Astrocyte of the cerebellum (primary cell): ENCODE measurements at places on chromosomes 12 and 14.

GRCh38 chr14:22476005-22476751, 112.8 kb downstream of the DAD1 start:
- DNase-seq: no peak

GRCh38 chr12:2337031-2338010, 284.5 kb downstream of the CACNA1C start:
- no peak for DNase-seq

GRCh38 chr12:102708108-102708507, 208.9 kb downstream of the PAH start:
- no peak for DNase-seq

DNA sequence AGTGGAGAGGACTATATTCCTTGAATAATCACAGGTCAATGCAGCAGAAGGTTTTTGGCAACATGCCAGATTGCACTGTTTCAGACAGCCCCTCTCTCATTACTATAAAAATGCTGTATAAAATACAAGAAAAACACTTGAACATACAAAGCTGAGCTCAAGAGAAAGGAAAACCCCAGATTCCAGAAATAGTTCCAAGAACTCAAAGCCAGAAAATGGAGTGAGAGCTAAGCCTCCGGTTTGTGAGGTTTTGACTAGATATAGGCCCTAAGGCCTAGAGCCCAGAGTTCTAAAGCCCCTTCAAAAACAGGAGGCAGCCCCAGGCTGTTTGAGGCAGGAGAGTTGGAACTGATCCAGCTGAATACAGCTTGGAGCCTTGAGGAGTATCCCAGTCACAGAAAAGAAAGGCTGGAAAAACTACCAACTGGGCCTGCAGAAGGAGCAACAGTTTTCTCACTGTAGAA, 29.4 kb upstream of the ACTN1 start:
- peak; percentile 42 for DNase-seq

DNA sequence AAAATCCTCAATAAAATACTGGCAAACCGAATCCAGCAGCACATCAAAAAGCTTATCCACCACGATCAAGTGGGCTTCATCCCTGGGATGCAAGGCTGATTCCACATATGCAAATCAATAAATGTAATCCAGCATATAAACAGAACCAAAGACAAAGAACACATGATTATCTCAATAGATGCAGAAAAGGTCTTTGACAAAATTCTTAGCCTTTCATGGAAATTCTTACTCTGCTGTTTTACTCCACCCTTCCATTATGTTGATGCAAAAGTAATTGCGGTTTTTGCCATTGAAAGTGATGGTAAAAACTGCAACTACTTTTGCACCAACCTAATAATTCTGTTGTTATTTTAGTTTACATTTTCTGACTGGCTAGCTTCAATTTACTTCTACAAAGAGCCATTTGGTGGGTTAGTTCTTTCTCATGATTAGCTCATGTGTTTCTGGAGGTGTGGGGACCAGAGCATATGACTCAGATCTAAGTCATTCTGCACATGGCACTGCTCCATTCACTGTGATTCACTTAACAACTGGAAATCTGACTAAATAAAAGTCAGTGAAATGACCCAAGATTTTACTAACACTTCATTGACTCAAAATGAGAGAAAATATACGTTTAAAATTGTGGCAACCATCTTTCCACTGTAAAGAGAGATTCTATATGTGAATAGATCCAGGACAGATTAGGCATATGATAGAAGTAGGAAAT, 99.9 kb downstream of the TMTC3 start:
- peak; percentile 97 for DNase-seq

DNA sequence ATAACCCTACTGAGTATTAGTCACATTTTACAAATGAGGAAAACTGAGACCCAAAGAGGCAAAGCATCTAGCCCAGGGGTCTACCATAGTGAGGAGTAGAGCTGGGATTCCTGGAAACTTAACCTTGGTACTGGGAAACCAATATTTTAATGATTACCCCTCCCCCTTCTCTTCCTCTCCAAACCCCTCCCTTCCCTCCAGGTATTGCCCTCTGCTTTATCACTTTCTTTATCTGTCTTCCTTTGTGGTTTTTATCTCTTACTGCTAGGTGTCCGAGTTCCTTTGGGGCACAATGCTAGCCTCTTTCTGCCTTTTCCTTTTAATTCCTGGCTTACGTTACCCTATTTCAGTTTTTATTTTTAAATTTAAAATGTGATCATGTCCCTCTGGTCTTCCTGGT, 2.8 kb downstream of the GABARAPL1 start:
- DNase-seq: no peak

GRCh38 chr12:87136330-87136976, 880.3 kb upstream of the MGAT4C start:
- DNase-seq: no peak

DNA sequence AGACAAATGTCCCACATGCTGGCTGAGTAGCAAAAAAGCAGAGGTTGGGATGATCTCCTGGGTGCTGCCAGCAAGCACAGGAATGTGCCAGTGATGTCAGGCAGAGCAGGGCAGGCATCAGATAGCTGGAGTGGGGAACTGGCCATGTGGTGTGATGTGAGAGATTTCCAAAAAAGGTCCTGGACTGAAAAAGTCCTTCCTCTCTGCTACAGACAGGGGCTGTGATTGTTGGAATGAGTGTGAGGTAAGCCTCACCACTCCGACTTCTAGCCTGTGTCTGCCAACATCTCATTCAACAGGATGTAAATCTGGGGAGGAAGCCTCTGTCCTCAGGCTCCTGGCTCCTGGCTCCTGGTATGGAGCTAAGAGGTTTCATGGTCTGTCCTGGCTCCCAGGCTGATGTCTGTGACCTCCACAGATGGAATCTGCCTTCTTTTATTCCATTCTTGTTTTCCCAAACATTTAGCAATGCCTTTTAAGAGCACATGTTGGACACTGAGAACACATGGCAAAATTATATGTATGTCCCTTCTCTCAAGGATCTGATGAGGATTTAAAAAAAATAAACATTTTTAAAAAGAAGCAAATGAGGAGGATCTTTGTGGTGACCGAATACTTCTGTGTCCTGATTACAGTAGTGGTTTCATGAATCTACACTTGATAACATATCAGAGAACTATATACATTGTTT, 50.1 kb upstream of the STK38L start:
- DNase-seq: peak; percentile 46

- DNase-seq: no peak
These were observed 37.9 kb downstream of the GLIPR1L2 start for GRCh38 chr12:75428767-75429166.

- no peak for DNase-seq
These were observed 110.0 kb downstream of the DYRK2 start for GRCh38 chr12:67758521-67758920.

DNA sequence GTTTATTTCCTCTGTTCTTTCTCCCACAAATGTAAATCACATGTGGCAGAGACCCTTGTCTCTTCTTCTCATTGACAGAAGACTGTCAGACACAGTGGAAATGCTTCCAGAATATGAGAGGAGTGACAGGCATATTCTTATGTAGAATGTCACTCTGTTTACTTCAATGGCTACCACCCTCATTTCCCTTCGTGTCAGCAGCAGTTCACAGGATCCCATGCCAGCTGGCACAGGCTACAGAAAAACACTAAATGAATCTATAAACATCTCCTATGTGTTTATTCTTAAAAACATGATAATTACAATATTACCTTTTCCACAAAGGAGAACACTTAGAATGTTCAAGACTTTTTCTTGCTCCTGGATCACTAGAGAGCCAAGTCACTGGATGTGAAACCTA, 183.8 kb upstream of the CNTN1 start:
- no peak for DNase-seq

DNA sequence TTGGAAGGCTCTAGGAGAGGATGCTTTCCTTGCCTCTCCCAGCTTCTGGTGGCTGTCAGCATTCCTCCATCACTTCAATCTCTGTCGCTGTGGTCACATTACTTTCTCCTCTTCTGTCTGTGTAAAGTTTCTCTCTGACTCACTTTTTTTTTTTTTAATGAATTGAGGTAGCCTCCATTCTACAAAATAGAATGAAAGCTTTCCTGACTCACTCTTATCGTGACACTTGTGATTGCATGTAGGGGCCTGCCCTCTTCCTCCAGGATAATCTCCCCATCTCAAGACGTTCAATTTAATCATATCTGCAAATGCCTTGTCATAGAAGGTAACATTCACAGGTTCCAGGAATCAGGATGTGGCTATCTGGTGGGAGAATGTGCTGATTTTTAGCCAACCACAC, 153.5 kb upstream of the HMGA2 start:
- DNase-seq: no peak
